PC-3 (cell line): ENCODE measurements at places on chromosomes 16 and 17.

GRCh38 chr16:62201911-62202310 lies 165.7 kb upstream of the CDH8 start:
- DNase-seq, result no peak

GRCh38 chr17:21476867-21477266 lies 100.7 kb downstream of the KCNJ12 start:
- DNase-seq, result no peak

- DNase-seq, result no peak
Observed at GRCh38 chr17:27977751-27978688, 64.5 kb upstream of the NLK start.

DNA sequence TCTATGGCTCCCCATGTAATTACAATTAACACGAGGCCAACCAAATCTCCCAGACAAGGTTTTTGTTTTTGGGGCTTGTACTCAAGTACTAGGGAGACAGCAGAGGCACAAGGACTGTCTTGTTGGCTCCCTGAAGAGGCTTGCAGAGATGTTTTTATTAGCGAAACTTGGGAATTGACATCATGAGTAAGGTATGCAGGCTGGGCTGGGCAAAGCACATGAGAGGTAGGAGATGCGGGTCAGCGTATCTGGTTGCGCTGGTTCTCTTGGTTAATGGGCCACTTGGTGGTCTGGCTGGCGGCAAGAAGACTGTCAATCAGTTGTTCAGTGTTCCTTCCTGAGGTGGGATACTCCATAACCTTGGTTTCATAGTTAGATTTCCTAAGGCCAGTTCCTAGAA lies 28.9 kb downstream of the LCMT1 start:
- DNase-seq, result peak; percentile 5

DNA sequence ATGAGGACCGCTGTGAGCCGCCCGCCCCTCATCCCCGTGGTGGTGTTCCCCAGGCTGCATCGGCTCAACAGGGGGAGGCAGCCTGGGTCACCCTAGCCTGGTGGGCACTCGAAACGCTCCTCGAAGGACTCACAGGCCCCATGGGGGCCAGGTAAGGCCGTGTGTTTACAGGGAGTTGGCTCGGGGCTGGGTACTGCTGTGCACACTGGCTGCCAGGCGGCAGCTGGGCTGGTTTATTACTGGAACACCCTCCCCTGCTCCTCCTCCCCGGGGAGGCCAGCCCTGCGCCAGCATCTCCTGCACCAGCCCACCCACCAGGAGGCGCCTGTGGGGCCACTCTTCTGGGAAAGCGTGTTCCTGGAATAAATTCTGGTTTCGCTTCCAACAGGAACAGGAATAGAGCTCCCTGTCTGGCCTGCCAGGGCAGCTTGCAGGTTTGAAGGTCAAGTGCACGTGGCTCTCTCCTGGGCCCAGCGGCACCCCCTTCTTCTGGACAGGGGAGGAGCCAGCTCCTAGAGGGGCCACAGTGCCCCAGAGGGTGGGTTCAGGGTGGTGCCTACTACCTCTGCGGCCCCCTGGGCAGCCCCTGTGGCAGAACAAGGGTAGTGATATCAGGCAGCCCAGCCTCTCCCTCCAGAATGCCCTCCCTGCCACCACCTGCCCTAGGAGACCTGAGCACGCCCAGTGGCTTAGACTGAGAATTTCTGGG lies 11.3 kb downstream of the MCRIP1 start:
- peak; percentile 69 for DNase-seq

DNA sequence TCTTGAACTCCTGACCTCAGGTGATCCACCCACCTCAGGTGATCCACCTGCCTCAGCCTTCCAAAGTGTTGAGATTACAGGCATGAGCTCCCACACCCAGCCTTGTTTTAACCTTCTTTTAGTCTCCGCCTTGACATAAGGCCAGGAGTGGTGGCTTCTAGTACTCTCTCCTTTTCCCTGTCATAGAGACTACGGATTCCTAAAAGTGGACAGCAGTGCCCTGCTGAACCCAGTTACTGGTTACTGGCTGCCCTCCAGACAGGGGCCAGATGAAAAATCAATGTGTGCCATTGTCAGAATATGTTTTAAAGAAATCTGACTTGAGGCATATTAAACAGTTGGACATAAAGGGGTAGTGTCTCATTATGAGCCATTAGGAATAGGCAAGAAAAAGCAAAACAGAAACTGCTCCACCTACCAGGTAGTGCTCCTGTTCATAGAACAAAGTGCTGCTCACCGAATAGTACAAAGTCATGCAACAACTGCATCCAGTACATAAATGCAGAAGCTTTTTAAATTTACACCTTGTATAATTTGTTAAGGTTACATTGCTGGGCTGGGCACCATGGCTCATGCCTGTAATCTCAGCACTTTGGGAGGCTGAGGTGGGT lies 32.1 kb downstream of the TRIM25 start:
- DNase-seq, result no peak

GRCh38 chr16:81881228-81881627 lies 102.1 kb downstream of the PLCG2 start:
- no peak for DNase-seq

GRCh38 chr16:38941-39892 lies 14.2 kb downstream of the POLR3K start:
- peak; percentile 34 for DNase-seq

- no peak for DNase-seq
Observed at GRCh38 chr17:9465210-9465921, 110.3 kb downstream of the STX8 start.

DNA sequence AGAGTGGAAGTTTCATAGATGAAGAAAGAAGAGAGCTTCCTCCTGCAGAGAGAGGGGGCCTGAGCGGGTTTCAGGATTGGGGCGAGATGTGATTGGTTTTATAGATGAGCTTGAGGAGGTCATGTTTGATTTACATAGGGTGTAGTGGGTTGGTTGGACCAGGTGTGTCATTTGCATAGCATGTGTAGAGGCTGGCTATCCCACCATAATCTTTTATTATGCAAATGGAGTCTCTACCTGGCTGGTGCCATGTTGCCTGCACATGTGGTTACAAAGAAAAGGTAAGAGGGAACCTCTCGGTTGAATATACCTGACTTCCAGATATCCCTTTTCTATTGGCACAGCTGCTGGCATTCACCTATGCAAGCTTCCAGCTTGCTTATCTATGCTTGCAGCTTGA lies 228.1 kb downstream of the BCAS3 start:
- no peak for DNase-seq

DNA sequence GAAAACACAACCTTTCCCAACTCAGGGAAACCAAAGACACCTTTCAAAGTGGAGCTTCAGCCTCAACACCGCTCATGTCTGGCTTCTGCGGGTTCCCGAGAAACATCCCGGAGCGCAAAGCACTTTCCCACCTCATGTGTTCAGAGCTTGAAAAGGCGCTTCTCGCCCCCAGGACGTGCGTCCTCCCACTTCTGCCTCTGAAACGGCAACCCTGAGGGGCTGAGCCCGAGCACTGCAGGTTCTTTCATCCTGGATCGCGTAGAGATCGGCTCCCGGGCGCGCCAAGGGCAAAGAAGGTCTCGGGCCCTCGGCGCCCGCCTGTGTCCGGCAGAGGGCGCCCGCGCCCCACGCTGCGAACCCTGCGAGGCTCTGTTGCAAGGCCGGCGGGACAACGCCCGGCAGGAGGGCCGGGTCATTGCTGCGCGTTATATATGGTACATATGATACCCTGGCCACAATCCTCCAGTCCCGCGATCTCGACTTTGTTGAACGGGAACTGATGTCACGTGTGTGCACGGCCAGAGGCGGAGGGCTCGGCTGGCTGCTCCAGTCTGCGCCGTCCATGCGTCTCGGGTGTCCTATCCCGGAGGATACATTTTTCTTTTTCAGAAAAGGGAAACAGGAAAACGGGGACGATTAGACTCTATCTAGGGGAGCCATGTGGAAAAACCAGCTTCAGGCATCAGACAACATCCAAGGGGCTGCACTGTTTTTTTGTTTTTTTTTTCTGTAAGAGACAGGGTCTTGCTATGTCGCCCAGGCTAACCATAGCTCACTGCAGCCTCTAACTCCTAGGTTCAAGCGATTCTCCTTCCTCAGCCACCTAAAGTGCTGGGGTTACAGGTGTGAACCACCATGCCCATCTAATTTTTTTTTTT lies 19.1 kb downstream of the COQ7 start:
- peak; percentile 93 for DNase-seq

GRCh38 chr17:77107506-77108433 lies 33.0 kb upstream of the SEC14L1 start:
- no peak for DNase-seq

DNA sequence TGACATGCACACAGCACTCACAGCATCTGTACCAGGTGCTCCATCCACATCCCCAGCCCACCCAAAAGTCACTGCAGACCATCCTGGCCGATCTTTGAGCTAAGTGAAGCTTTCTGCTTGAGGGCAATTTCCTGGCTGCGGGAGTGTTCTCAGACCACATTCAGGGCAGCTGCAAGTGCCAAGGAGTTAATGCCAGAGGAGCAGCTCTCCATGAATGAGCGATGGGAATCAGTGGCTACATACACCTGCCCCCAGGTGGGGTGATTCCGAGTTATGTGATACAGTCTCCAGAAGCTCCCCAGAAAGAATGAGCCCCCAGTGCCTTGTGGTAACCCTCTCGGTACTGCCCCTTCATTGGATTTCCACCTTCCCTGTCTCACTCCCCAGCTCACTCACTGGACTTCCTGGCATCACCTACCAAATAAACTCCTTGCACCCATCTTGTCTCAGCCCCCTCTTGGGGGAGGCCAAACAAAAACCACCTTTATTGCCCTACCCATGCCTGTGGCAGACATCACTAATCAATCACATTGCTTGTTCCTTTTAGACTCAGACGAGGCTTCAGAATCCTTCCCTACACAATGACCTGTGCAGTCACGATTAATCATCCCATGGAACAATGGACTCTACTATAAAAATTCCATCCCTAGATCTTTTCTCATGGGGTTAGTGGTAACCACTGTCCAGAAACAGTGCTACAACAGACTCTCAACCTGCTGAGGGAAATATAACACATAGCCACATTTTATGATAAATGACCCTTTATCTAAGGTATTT lies 121.1 kb downstream of the IRX5 start:
- DNase-seq, result no peak

- DNase-seq, result peak; percentile 89
Observed at GRCh38 chr16:87581857-87582215, 20.5 kb upstream of the JPH3 start.

DNA sequence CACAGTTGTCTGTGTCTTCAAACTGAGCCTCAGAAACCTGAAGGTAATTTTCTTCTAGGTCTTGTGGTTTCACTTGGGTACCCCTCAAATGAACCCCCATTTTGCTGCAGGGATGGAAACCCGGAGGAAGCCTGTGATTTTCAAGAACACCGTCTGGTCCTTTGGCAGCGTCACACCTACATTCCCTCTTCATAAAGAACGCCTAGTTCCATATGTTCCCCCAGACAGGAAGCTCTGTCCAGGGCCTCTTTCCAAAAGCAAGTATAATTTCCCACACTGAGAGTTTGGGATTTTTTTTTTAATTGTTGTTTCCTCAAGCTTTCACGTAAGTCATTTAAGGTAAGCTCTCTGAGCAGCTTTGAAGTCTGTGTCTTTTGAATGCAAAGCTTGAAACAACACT lies 515.0 kb downstream of the TMEM114 start:
- no peak for DNase-seq

- no peak for DNase-seq
Observed at GRCh38 chr17:68753985-68754769, 153.0 kb upstream of the FAM20A start.

GRCh38 chr17:6444571-6445335 lies 498 bp downstream of the PIMREG start:
- no peak for DNase-seq

GRCh38 chr17:46773676-46774075 lies 44.8 kb downstream of the WNT3 start:
- no peak for DNase-seq

- DNase-seq, result no peak
Observed at GRCh38 chr16:73124097-73124652, 76.2 kb upstream of the ZFHX3 start.

DNA sequence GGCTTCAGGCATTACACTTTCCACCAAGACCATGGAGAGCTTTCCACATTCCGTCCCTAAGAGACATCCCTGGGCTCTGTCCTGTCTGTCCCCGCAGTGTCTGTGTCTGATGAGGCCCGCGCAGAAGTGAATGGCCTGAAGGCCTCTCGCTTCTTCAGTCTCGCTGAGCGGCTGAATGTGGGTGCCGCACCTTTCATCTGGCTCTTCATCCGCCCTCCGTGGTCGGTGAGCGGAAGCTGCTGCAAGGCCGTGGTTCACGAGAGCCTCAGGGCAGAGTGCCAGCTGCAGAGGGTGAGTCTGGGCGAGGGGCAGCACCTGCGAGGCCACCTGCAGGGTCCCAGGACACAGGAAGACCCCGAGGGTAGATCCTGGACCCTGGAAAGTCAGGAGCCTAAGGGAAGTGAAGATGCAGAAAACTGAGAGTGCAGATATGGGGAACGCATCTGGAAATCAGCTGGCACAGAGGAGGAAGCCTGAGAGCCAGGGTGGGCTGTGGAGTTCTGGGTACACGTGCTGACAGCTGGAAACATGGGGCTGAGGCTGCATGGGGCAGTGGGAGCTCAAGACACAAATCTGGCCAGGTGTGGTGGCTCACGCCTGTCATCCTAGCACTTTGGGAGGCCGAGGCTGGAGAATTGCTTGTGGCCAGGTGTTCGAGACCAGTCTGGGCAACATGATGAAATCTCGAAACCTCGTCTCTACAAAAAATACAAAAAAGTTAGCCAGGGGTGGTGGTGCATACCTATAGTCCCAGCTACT lies 8.0 kb downstream of the CCNF start:
- no peak for DNase-seq

DNA sequence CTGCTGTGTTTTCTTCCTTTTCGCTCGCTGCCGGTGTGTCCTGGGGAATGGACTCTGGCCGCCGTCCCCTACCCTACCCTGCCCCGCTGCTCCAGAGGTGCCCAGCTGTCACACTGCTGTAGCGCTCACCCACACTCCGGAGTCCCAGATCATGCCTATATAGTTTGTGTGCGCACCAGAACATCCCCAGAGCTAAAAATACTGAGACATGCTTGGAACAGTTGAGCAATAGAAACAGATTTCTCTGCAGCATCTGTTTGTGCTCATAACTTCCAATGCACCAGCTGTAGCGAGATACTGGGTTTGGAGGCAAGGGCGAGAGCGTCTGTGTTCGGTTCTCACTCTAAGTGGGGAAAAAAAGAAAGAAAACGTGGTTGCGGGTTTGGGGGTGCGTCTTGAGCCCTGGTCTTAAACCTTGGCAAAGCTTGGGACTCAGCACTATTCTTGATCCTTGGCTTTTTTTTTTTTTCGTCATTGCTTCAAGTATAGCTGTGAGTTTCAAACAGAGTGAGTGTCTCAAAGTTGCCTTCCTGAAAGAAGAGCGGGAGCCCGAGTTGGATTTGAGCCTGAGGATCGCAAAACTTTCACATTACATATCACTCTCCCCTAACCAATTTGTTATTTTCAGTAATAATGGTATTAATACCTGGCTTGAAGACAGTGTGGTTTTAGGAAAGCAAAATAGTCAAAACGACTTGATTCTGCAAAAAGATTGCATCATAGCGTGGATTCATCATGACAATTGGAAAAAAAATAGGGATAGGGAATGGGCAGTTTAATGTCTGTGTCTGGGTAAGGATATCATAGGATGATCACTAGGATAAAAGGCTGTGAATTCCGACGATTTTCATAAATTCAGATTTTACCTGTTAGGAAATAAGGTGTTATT lies 621 bp downstream of the KCNJ2 start:
- no peak for DNase-seq

GRCh38 chr16:3640207-3640606 lies 14.3 kb upstream of the DNASE1 start:
- DNase-seq, result no peak
